ENCODE measurements at places on chromosomes 3 and 15. TPM values are rescaled to one million over a fixed set of nuclear protein-coding genes. Genes with fewer than 3 reads are reported as not detected.

GRCh38 chr3:191198480-191198879, 561 bp upstream of the OSTN start:
- H3K4me1 ChIP-seq = no peaks in the 10 kb centered on the region
- no peak for DNase-seq
- no peaks in the 10 kb centered on the region for H3K27me3 ChIP-seq
- H3K4me3 ChIP-seq = no peak overlapping the region

DNA sequence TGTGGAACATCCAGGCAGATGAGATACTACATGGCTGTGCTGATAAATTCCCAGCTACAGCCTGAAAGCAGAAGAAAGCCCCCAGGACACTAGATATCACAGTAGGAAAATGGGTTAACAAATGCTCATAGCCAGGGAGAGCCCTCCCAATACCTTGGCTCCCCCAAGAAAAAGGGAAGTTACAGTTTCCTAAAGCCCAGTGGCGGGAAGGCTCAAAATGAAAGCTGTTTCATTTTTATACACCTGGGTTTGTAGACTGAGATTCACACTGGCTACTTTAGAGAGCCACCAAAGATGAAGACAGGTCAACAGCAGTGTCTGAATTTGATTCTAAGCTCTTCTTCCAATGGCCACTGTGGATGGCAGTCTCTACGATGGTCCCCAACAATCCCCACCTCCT, 55.0 kb upstream of the TOPAZ1 start:
- H3K27me3 ChIP-seq = no peaks in the 10 kb centered on the region
- no peak for DNase-seq
- H3K27ac ChIP-seq = no peak overlapping the region
- H3K4me1 ChIP-seq = no peaks in the 10 kb centered on the region
- no peak overlapping the region for H3K4me3 ChIP-seq

Gene ANKRD63
- not detected for total RNA-seq

DNA sequence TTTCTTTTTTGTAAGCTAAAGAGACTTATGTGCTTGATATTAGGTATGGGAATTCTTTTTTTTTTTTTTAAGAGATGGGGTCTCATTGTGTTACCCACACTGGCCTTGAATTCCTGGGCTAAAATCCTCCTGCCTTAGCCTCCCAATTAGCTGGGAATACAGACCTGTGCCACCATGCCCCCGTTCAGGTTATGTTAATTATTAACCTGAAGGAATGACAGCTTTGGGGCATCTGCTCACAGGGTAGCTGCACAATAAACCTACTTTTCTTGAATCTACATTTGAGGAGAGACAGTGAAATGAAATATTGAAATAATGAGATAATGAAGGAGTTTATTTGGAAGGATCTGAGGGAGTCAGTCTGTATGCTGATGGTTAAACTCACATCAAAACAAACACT, 158.2 kb upstream of the FAM3D start:
- H3K4me3 ChIP-seq = no peak overlapping the region
- no peak overlapping the region for H3K27ac ChIP-seq
- no peak for DNase-seq
- H3K36me3 ChIP-seq = no peaks in the 10 kb centered on the region
- H3K4me1 ChIP-seq = no peaks in the 10 kb centered on the region

DNA sequence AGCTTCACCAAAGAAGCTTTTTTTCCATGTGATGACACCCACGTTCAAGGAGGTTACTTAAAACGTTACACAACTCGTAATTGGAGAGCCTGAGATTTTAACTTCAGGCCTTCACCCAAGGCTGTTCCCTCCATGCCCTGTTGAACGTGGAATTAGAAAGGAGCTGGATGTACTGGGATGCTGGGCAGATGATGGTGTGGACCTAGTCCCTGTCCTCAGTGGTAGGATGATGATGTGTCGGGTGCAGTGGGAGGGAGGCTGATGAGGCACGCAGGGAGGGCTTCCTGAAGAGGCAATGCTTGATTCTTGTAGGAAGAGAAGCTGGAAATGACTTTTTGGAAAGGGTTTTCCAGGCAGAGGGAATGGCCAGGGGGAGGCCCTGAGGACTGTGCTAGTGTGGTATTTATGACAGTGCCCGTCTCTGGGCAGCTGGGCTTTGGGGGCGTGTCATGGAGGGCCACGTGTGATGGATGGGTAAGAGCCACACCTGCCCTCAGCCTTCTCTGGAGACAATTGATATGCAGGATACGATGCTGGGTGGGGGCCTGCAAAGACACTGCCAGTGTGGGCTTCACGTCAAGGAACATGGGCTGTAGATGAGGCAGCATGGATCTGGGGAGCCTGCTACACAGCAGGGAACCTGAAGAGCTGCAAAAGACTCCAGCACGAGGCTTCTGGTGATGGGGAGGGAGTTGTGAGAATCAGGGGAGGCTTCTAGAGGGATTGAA, 15.3 kb downstream of the SYNM start:
- no peaks in the 10 kb centered on the region for H3K27me3 ChIP-seq
- no peak for DNase-seq
- peaks cover 7% of the 10 kb centered on the region for H3K4me1 ChIP-seq
- H3K36me3 ChIP-seq = no peaks in the 10 kb centered on the region

GRCh38 chr3:122646146-122646988, 34.3 kb upstream of the PARP14 start:
- H3K4me1 ChIP-seq = no peaks in the 10 kb centered on the region
- H3K4me3 ChIP-seq = no peak overlapping the region
- no peak overlapping the region for H3K27ac ChIP-seq
- H3K36me3 ChIP-seq = no peaks in the 10 kb centered on the region
- no peak for DNase-seq
